ENCODE measurements at places on chromosomes 2 and 18.

GRCh38 chr2:109242654-109243331 lies 113.8 kb downstream of the SH3RF3 start:
- DNase-seq: no peak

GRCh38 chr18:79136742-79137141 lies 67.5 kb downstream of the ATP9B start:
- DNase-seq: no peak

GRCh38 chr2:181780047-181780651 lies 99.8 kb upstream of the NEUROD1 start:
- DNase-seq: no peak

DNA sequence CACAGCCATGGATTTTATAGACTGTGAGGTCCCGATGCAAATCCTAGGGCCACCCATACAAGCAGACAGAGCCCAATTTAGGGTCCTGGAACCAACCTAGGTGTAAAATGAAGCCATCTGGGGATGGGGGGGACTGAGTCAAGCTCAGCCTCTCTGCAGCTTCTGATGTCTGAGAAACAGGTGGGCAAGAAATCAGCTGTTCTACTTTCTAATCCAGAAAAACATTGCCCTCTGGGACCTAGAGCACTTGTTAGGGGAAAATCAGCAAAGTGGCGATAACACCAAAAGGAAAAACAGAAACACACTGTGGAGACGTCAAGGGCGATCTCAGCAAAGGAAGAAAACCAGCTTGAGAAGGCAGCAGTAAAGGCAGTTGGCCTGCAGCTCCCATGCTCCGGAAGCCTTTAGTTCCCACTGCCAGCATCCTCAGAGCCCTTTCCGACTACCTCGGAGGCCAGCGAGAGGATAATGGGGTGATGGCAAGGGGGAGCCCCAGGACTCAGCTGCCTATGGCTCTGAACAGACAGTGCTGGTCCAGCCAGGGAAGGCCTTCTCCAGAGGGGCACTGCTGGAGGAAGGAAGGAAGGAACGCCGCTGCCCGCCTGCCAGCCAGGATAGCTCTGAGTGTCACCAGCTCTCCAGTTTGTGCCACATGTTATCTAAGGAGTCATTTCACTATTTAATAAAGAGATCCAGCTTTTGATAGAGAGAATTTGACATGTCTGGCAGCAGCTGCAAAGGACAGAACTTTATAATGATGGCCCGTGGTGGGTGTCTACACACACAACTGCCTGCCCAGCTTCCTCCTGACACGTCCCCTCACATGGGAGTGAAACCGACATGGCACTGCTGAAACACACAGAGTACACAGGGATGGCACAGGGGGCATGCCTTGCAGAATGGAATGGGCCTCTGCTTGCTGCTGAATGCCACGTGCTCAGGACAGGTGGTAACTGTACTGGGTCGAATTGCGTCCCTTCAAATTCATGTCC lies 37.7 kb downstream of the HS1BP3 start:
- no peak for DNase-seq

DNA sequence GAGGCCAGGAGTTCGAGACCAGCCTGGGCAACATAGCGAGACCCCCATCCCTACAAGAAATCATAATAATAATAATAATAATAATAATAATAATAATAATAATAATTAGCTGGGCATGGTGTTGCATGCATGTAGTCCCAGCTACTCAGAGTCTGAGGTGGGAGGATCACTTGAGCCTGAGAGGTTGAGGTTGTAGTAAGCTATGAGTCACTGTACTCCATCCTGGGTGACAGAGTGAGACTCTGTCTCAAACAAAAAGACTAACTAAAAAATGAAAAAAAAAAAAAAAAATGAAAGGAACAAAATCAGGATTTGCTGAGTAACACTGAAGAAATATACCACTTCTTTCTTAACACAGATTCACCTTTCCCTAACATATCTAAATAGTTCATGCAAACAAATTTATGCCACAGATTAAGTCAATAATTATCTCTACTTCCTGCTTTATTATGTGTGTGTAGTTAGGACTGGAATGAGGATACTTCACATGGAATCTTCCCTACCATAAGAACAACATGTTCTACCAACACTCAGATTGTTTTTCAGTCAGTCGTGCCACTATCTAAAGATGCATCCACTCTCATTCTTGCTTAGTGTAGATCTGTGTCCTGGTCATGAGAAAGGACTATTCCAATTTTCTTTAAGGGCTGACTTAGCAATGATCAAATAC lies 928.7 kb downstream of the SLC4A3 start:
- no peak for DNase-seq

- DNase-seq: no peak
Observed at GRCh38 chr2:122412360-122412759, 656.9 kb downstream of the TSN start.

- DNase-seq: no peak
Observed at GRCh38 chr18:71878226-71878625, 665.9 kb downstream of the CBLN2 start.

DNA sequence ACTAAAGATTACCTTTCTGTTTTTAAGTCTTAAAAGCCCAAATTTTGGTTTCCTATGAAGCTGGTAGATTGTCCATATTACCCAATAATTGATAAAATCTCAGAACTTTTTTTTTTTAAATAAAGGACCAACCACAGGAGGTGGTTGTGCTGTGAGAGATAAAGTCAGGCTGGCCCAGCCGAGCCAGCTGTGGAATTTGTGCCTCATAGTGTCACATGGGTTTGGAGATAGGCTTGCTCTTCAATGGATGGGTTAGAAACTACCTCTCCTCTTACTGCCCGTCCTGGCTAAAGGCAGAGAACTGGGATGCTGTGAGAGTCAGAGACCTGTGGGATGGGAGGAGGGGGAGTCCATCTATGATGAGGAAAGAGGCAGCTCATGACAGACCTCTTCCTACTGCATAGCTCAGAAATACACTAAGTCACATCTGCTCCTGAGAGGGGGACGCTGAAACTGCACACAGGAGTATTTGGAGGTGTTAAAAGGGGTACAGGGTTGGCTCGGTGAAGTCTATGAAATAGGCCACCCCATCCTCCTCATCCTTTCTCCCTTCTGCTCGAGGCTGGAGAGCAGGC lies 99.7 kb upstream of the MGAT4A start:
- DNase-seq: no peak

- no peak for DNase-seq
Observed at GRCh38 chr2:7815726-7816125, 866.1 kb upstream of the ID2 start.

GRCh38 chr2:233867993-233868532 lies at the start of gene MSL3B:
TSS of gene MSL3B (minus strand) at chr2:233868386.
- peak; percentile 41 for DNase-seq

DNA sequence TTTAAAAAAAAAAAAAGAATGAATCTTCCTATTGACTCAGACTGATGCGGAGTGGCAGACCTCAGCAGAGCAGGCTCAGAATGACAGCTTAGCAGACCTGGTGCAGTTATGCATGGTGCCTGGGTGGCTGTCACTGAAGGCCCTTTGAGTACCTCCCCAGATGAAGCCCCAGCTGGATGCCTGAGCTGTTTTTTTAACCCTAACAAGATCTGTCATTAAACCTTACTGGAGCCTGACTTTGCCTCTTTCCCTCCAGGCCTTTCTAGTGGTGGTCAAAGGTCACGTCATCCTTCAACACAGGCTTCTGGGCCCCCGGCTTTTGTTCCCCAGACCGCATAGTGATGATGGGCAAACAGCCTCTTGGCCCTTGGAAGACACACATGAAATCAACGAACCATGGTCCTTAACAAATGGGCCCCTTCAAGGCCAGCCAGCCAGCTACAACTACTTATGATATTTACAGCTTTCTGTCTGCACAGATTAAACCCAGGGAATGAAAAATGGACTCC lies 138.3 kb upstream of the CYP1B1 start:
- peak; percentile 14 for DNase-seq

- DNase-seq: no peak
Observed at GRCh38 chr2:114032705-114033104, 142.8 kb downstream of the ACTR3 start.

GRCh38 chr2:146874260-146874658 lies 970.6 kb upstream of the ACVR2A start:
- DNase-seq: no peak

- no peak for DNase-seq
Observed at GRCh38 chr2:210195101-210195852, 24.1 kb upstream of the KANSL1L start.

GRCh38 chr2:172091761-172092566 lies 6.7 kb downstream of the DLX1 start:
- DNase-seq: no peak

GRCh38 chr2:55045780-55046179 lies 4.5 kb downstream of the RTN4 start:
- no peak for DNase-seq

- DNase-seq: no peak
Observed at GRCh38 chr18:1252936-1253335, 348.3 kb downstream of the ADCYAP1 start.

- no peak for DNase-seq
Observed at GRCh38 chr2:28678944-28679343, 72.7 kb upstream of the PPP1CB start.

- DNase-seq: no peak
Observed at GRCh38 chr2:80292474-80292873, 12.1 kb downstream of the LRRTM1 start.

DNA sequence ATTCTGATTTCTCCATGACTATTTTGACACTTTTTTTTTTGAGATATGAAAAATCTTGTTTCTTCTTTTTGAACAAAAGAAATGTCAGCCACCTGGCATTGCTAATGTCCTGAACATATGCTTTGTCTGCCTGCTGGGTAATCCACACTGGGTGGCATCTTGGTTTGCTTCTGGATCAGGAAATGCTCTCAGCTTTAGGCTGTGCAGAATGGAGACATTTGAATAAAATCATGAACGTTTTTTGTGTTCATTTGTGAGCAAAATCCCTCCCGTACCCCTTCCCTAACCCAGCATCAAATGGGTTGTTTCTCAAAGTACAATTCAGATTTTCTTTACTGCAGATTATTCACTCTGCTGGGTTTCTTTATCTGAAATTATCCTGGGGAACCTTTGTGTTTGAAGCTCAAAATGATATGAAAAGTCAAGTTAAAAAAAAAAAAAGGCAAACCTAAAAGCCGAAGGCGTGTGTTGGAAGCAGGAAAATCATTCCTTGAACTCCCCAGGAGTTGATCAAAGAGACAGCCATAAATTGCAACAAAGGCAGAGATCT lies 53.4 kb upstream of the KLF7 start:
- no peak for DNase-seq

DNA sequence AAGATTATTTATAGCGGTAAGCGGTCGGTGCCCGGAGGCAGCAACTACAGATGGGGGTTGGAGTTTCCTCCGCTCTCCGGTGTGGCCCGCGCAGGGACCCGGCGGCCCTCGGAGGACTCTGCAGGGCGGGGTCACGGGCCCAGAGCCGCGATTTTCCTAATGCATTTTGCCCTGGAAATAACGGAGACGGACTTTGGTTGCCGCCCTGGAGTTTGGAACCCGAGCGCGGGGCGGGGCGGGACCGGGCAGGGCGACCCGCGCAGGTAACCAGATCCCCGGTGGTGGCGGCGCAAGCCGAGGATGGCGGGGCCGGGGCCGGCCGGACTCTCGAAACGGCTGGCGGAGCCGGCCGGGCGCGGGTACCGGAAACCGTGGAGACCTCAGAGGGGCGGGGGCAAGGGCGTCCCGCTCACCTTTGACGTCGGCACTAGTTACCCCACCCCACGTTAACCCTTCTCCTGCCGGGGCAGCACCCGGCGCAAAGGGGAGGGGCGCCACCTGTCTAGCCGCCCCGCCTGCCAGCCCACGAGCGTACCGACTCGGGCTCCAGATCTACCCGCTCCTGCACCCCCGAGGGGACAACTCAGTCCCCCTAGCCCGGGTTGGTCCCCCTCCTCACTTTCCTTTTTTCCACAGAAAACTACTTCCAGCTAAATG lies 2.9 kb downstream of the CYP26B1 start:
- DNase-seq: no peak

DNA sequence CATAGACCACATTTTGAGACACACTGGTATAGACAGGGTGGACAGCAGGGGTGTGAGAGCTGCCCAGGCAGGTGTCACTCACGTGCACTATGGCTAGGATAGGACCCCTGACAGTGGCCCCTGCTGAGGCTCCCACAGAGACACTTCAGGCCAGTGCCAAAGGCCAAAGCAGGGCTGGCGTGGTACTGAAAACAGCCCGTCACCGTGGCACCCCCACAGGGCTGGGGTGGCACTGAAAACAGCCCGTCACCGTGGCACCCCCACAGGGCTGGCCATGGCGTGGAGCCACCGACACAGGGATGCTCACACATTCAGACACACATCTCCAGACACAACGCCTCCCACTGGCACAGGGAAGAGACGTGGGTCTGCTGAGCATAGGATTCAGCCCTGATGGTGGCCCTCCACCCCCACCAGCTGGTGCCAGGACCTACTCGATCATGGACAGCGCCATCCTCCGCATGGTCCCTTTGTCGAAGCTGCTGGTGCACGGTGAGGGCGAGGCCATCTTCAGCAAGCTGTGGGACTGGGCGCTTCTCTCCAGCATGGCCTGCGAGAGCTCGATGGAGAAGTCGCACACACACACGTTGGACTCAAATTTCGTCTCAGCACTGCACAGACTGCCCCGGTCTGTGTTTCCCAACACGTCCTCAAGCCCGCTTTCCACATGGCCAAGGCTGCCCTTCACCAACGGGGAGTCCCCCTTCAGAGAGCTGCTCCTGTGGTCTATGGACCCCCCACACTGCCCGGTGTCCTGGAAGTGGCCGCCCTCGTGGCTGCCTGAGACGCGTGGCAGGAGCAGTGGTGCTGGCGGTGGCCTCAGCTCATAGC lies 34.1 kb downstream of the ANKMY1 start:
- no peak for DNase-seq

DNA sequence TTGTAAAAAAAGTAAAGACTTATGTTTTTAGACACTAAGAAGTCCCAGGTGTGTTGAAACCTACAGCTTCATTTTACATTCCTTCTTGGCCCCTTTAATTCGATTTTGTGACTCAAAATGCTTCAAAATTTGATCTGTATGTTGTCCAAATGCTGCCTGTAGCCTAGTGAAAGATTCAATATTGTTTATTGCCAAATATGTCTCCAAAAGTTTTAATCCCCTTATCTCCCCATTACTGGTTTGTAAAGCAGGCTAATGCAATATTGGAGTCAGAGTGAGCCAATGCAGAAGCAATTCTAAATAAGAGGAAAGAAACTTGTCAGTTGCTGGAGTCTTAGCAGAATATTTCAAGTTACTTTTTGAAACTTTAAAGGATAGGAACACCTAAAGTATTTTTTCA lies 287.0 kb upstream of the ZC3H15 start:
- no peak for DNase-seq

DNA sequence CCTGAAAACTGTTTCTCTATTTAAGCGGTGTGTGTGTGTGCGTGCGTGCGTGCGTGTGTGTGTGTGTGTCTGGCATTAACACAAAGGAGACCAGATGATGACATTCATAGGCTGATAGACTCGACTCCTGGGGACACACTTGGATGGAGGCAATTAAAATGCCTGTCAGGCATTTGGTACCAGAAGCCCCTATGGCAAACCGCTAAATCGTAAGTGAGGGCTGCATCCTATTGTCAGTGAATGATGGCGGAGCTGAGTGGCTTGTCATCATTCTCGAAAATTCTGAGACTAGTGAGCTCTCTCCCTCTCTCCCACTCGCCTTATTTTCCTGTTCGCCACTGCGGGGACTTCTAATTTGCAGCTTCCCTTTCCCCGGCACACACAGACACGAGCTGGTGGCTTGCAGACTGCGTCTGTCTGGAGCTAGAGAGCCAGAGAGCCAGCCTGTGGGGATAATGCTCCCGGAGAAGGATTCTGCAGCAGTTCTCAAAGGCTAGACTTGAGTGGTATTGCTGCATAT lies 155.4 kb downstream of the MAP2 start:
- no peak for DNase-seq

- no peak for DNase-seq
Observed at GRCh38 chr2:226578373-226578772, 221.2 kb downstream of the IRS1 start.

GRCh38 chr2:110717734-110718133 lies 14.6 kb upstream of the ACOXL start:
- DNase-seq: no peak

GRCh38 chr2:126864861-126865260 lies 33.8 kb upstream of the TEX51 start:
- no peak for DNase-seq

Data from stimulated activated CD4-positive, alpha-beta T cell treated with anti-CD3 and anti-CD28 coated beads, Interleukin-15, amount 100 ng/mL, for 48 hours (primary cell).